ENCODE measurements at places on chromosomes 11 and 22.

- no peak for DNase-seq
Measured at GRCh38 chr11:55707029-55707428, 45.0 kb downstream of the OR4C6 start.

DNA sequence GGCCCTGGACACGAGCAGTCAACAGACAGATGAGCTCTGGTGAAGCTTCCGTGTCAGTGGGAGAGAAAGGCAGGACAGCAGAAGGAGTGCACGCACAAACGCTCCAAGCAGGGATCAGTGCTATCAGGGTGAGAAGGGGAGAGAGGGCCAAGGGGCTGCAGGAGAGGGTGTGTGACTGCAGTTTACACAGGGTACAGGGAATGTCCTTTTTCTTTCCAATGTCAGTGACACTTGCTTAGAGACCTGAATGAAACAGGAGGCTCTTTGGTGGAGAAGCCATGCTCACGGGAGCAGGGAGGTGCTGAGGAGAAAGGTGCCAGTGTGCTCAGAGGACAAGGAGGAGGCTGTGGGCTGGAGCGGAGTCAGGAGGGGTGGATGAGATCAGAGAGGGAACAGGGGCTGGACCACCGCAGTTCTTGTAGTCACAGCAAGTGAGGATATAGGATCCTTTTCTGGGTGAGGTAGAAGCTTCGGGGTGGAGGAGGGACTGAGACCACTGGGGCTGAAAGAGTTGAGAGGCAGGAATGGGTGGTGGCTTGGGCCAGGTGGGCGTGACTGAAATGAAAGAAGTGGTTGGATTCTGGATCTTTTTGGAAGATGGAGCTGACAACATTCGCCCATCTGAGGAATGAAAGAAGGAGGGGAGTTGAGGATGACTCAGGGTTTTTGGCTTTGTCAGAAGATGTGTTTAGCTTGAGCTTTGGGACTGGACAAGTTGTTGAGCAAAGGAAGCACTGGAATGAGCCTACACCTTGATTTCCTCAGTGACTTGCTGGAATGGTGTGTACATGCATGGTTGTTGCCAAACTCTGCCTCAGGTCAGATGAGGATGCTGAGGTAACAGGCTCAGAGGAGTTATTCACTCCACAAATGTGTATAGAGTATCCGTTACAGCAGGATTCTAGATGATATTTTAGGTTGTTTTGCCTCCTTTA, 87.9 kb downstream of the ADAMTS15 start:
- DNase-seq, result no peak

DNA sequence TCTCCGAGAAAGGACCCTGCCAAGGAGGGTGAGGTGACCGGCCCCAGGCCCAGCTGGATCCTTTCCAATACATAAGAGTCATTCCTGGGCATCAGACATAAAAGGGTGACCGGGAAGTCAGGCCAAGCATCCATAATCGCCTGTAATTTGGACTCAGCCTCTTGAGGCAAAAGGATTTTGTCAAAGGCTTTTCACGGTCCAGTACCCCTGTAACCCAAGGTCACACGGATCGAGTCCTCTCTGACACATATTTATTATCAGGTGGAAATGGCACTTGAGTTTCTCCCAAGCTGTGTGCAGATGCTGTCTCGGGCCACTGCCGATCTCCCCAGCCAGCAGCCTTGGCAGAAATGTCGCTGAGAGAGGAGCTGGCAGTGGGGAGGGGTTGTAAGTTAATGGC, 556.5 kb downstream of the MN1 start:
- DNase-seq, result no peak

- no peak for DNase-seq
Measured at GRCh38 chr22:17570851-17571631, 7.7 kb downstream of the SLC25A18 start.

DNA sequence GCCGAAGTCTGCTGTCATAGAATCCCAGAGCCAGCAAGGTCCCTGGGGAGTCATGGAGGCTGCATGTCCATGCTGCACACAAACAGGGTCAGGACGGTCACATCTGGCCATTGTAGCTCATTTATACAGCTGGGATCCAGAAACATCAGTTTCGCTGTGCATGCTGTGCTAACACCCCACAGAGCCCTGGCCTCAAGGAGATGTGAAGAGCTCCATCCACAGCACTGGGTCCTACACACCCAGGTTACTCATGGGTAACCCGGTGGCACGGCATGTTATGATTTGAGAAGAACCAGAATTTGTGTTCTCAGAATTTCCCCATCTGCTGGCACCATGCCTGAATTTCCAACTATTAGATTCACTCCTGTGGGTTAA, 146.3 kb upstream of the ARHGAP20 start:
- no peak for DNase-seq

DNA sequence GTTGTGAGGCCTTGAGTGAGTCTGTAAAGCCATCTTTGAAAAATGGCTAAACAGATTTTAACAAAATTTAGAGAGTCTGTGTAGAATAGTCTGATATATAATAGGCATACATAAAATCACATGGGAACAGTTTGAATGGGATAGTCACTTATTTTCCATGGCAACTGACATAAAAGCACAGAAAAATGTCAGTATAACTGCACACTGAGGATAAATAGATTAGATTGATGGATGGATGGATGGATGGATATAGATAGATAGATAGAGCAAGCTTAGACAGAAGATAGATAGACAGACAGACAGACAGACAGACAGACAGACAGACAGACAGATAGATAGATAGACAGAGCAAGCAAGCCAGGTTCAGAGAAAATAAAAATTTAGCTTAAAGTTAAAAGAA, 660.2 kb upstream of the API5 start:
- no peak for DNase-seq

- DNase-seq, result no peak
Measured at GRCh38 chr11:70862093-70862492, 390.3 kb downstream of the SHANK2 start.

GRCh38 chr22:26990503-26991189, 333.3 kb downstream of the MIAT start:
- no peak for DNase-seq

GRCh38 chr11:9527481-9528135, 45.9 kb upstream of the WEE1 start:
- no peak for DNase-seq

GRCh38 chr11:10628508-10629236, 60.2 kb upstream of the LYVE1 start:
- peak; percentile 36 for DNase-seq

GRCh38 chr11:66857234-66857926, 516 bp downstream of the LRFN4 start:
- DNase-seq, result no peak

- no peak for DNase-seq
Measured at GRCh38 chr11:110716361-110716760, 4.1 kb upstream of the ARHGAP20 start.

GRCh38 chr11:131038597-131038996, 122.3 kb upstream of the SNX19 start:
- no peak for DNase-seq

- DNase-seq, result no peak
Measured at GRCh38 chr11:71485466-71485865, 32.5 kb downstream of the NADSYN1 start.

All from memory B cell (primary cell).